ENCODE measurements at places on chromosomes 1 and 21.

DNA sequence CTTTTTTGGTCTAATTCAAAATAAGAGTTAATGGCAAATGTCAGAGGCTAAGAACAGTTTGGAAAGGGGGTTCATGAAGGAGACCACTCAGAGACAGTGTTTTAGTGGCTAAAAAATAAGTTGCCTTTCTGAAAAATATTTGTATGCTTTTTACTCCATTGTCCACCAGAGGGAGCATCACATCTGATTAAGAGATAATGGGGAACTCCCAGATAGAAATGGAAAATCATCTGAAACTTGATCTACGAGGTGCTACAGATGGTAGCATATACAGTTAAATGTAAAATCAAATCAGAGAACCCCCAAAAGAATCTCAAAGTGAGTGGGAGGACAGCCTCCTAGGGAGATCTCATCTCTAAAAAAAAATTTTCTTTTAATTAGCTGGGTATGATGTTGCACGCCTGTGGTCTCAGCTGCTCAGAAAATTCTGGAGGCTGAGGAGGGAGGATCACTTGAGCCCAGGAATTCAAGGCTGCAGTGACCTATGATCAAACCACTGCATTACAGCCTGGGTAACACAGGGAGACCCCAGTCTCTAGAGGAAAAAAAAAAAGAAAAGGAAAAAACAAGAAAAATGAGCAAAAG lies 9.7 kb downstream of the SMYD3 start:
- DNase-seq = peak; percentile 53

GRCh38 chr1:222653178-222653827 lies 35.4 kb downstream of the MIA3 start:
- no peak for DNase-seq

GRCh38 chr1:185808631-185809030 lies 74.4 kb downstream of the HMCN1 start:
- no peak for DNase-seq

GRCh38 chr21:39805983-39806382 lies 61.0 kb downstream of the IGSF5 start:
- no peak for DNase-seq

- no peak for DNase-seq
These were observed 14.9 kb upstream of the VAV3 start for GRCh38 chr1:107979926-107980325.

- DNase-seq = no peak
These were observed 75.5 kb downstream of the NAV1 start for GRCh38 chr1:201614262-201615015.

- DNase-seq = no peak
These were observed 220.8 kb upstream of the KIAA0040 start for GRCh38 chr1:175413367-175413766.

DNA sequence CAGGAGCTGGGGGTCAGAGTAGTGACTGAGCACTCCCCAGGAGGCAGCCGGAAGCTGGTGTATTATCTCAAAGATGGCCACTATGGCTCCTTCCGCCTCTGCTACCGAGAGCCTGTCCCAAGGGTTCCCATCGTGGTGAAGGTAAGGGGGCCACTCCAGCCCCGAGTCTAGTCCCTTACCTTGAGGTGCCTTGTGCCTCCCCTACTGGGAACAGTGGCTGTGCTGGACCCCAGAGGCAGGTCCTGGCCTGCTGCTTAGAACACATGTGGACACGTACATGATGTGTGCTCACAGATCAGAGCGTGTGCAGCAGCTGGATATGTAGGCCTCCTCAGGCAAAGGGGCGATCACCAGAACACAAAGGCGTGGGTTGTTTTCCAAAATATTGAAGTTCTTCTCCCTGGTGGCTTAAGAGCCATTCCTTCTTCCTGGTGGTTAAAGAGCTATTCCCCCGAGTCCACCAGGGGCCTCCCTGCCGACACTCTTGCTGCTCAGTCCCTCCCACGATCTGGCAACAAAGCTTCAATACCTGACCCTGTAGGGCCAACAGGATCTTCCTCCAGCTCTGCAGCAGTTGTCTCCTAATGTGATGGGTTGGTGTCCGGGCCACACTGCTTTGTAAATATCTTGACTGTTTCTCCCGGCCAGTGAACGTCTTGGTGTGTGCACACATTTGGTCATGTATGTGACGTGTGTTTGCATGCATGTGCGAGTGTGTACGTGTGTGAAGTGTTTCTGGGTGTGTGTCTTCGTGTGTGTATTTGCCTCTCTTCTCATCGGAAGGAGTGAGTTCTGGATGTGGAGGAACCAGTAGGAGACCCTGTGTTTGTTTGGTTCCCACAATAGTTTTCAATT lies 68.4 kb upstream of the TINAGL1 start:
- no peak for DNase-seq

DNA sequence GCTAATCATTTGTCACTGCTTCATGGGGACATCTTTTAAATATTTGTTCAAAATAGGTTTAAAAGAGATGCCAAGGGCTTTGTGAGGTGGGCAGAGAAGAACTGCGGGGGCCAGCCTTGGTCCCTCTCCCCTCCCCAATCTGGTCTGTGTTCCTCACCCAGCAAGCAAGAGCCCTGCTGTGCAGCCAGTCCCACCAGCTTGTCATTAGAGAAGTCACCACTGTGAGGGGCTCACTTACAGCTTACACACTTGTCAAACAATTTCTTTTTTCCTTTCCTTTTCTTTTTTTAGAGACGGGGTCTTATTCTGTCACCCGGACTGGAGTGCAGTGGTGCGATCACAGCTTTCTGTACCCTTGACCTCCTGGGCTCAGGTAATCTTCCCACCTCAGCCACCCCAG lies 10.4 kb upstream of the CDK18 start:
- no peak for DNase-seq

DNA sequence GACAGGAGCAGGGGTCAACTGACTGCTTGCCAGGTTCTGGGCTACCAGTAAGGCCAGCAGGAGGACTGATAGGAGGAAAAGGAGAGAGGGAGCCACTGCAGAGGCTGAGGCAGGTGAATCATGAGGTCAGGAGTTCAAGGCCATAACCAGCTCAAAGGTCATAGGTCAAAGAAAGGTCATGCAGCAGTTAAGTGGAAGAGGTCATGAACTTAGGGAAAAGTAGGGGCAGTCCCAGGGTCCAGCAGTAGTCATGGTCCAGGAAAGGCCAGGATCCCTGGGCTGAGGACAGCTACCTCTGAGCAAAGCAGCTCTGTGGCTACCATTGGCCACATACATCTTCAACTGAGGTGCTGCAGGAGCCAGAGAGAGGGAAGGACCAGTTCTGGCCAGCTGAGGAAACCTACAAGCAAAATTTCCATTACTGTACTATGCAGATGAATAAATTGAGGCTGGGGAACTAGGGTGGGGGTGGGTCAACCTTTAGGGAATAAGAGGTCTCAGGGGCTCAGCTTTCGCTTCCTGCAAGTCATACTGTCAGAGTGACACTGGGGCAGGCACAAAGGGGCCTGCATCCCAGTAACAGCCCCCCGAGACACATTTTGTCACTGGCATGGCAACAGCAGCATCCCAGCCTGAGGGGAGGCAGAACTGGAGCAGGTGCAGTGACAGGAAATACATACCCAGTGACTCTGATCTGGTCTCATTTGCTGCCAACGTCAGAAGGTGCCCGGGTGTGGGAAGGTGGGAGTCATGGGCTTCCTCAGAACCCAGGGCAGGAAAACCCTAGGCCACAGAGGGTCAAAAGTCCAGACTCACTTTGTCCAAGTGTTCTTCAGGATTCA lies 5.2 kb upstream of the INPP5B start:
- DNase-seq = no peak

DNA sequence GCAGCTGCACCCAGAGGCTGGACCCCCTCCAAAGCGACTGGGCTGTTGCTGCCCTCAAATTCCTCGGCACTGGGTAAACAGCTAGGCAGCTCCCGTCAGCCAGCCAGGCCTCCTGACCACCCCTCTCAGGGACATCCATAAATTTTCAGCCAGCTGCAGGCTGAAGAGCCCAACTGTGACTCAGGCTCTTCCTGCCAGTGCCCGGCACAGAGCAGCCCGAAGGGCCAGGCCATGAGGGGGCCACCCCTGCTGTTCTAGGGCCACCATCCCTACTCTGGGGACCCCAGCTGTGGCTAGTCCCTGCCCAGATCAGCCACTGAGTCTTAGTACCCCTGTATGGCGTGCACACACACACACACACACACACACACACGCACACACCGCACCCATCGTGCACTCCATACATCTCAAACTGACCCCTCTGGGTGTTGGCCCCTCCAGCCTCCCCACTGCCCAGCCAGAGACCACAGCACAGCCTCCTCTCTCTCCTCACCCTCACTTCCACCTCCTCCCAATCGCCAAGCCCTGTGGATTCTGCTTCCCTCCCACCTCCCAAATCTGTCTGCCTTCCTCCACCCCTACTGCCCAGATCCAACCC lies 6.2 kb upstream of the LAPTM5 start:
- no peak for DNase-seq

- DNase-seq = peak; percentile 63
These were observed 6.3 kb downstream of the SLAMF1 start for GRCh38 chr1:160640359-160641123.

GRCh38 chr1:84509029-84509428 lies 2.6 kb upstream of the GNG5 start:
- no peak for DNase-seq

DNA sequence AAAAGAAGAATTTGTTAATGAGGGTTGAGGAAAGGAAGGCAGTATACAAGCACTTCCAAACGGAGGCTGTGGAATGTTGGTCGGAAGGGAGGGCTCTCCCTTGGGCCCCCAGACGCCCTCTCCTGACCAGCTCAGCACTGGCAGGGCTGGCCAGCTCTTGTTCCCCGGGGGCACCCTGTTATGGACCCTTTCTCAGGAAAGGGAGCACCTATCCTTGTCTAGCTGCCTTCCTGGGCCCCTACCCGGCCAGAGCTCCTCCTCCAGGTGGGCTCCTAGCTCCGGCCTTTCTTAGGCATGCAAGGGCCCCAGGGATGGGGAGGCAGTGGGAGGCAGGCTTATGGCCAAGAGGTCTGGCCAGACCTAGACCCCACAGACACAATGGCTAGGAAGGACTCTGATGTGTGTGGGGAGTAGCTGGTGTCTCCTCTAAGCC lies 926 bp downstream of the BLACAT1 start:
- DNase-seq = no peak

GRCh38 chr1:1370771-1371300 lies 4.2 kb downstream of the AURKAIP1 start:
- DNase-seq = no peak

GRCh38 chr1:202952818-202953217 lies 5.3 kb downstream of the ADIPOR1 start:
- peak; percentile 92 for DNase-seq

DNA sequence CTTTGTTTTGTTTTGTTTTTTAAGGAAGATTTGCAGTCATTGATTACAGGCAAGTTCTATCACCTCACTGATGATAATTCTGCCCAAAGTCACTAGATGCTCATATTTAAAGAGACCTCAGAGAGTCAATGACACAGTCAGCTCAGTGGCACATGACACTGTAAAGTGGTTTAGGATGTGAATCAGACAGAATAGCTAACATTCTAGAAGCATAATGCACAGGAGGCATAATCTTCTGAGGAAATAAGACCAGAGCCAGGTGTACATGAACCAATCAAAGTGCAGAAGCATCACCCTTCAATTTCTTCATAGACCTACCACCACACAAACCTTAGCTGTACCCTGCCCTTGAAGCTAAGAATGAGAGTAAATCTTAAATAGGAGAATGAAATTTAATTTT lies 268.5 kb downstream of the BRINP2 start:
- no peak for DNase-seq

GRCh38 chr1:31790140-31790539 lies 25.7 kb downstream of the SPOCD1 start:
- DNase-seq = no peak

DNA sequence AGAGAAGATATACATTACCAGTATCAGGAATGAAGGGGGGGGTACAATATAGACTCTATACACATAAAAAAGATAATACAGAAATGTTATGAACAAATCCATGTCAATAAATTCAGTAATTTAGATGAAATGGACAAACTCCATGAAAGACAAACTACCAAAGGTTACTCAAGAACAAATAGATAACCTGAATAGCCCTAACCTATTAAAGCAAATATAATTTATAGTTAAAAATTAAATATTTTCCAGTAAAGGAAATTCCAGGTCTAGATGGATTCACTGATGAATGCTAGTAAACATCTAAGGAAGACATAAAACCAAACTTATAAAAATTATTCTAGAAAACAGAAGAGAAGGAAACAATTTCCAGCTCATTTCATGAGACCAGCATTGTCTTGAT lies 13.2 kb downstream of the BLZF1 start:
- DNase-seq = no peak

Data from GF-D8 (cell line).